ENCODE measurements at places on chromosomes 2 and 18.

DNA sequence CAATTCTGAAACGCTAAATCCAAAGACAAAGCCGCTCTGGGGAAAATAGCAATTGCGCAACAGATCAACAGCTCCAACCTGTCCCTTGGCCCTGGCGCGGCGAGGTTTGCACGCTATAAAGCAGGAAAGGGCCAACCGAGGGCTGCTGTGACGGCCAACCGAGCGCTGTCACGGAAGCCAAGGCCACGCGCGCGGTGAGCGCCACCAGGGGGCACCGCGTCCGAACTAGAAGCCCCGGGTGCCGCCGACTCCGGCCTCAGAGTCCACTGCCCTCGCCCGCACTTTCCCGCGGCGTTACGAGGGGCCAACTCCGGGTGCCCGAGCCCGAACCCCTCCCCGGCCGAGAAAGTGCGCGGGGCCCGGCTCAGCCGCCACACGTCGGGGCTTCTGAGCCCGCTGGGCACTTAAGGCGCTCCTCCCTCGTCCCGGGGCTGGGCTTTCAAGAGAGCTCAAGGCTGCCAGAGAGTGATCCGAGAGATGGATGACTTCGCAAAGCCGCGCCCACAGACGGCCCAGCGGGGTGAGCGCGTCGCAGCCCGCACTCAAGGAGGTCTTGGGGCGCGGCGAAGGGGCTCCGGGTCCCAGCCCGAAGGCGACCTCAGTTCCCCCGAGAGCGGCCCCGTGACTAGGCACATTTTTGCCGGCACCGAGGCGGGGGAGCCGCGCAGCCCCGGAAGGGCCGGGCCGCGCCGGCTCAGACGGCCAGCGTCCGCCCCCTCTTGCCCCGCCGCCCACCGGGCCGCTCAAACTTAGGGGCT, 897 bp downstream of the NFE2L2 start:
- peak; percentile 93 for DNase-seq

DNA sequence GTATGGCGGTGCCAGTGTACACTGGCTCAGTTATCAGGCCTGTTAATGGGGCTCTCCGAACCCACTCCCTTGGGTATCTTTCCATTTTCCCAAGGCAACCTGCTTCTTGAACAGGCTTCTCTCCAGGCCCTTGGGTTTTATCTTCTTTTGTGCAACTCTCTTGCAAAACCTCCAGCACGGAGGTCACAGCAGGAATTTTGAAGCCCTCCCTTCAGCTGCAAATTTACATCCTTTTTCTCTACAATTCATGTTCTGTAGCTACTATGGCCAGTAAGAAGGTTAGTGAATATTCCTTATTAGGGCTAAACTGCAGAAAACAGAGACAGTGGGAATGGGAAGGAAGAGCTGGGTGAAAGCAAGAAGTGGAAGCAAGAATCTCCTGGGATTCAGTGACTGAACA, 10.4 kb upstream of the NPAS2 start:
- no peak for DNase-seq

- DNase-seq: no peak
Observed at GRCh38 chr2:137302957-137303356, 537.6 kb downstream of the THSD7B start.

GRCh38 chr2:111052621-111053020, 68.1 kb upstream of the BCL2L11 start:
- DNase-seq: no peak

DNA sequence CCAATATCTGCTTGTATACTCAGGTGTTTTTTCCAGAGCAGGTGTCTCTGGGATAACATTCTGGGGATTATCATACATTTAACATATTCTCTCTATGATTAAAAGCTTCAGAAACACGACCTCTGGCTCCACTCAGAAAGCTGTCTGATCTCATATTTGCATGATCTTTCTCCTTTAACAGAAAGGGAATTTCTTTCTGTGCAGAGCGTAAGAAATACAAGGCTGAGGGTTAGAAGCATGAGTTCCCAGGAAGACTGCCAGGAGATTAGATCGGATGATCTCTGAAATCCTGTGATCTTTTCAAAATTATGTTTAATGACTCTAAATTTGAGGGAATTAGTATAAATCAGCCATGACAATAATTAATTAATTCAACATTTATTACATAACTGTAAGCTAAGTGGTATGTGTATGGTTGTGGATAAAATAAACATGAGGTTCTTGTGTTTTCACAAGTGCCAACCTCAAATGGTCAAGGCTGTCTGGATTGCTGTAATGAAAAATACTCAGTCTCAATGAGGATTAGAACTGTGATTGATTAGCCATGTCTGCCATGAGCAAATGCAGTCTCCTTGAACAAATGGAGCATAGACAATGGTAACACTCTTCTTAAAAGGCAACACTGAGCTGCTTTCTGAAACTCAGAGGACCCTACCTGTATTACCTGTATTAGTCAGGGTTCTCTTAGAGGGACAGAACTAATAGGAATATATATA, 304.9 kb downstream of the STK39 start:
- DNase-seq: no peak

- DNase-seq: no peak
Observed at GRCh38 chr2:179876266-179876665, 14.9 kb upstream of the ZNF385B start.

DNA sequence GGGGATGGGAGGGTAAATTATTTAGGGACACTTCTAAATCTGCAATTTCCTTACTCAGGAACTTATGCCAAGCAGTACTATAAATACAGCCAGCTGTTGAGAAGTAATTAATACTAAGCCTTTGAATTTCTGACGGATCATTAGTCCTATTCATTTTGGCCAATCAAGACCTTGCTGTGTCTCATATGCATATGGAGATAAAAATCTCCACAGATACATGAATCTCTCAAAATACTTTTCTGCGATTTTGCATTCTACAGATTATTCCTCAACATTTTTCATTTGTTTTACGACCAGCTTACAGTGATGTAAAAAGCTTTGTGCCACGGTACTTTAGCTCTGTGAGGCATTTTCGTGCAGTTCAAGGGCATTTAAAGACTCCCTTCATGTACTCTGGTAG, 16.7 kb downstream of the LANCL1 start:
- DNase-seq: no peak

DNA sequence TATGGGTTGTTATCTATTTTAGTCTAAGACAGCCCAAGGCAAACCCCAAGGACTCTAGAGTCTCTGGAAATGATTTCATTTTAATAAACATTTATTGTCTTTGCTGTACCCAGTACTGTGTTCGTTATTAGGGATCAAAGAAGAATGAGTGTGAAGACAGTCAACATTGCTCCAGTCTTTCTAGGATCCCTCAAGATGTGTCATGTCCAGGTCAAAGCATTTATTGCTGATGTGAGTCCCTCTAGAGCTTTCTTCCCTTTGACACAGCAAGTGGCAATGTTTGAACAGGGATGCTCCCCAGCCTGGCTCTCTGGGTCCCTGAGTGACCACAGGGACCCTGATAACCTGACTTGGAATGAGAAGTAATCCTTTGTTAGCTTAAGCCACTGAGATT, 123.1 kb upstream of the STK17B start:
- no peak for DNase-seq

- no peak for DNase-seq
Observed at GRCh38 chr2:217393585-217394032, 533.7 kb upstream of the TNP1 start.

GRCh38 chr2:154331784-154332183, 366.7 kb upstream of the KCNJ3 start:
- no peak for DNase-seq

DNA sequence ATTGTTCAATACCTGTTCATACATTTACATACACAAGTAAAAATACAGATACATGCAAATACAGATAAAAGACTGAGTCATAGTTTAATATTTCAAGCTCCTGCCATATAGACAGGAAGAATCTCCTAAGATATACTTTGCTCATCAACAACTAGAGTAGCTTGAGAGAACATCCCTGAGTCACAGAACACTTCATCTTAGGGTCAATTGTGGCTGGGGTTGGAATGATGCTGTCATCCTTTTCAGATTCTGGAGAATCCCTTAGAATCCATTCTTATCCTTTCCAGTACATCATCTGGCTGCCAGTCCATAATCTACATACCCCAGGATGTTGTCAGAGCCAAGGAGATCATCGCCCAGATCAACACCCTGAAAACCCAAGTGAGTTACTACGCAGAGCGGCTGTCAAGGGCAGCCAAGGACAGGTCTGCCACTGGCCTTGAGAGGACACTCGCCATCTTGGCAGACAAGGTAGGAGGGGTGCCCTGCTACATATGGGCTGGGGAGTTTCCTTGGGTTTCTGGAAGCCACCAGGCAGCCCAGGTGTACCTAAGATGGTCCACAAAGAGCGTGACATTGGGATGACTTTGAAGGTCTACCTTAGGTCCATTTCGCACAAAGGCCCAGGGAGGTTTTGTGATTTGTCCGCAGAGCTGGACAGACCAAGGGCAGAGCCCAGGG, 55.7 kb downstream of the COA5 start:
- no peak for DNase-seq

- no peak for DNase-seq
Observed at GRCh38 chr2:181183878-181184542, 203.6 kb downstream of the UBE2E3 start.

DNA sequence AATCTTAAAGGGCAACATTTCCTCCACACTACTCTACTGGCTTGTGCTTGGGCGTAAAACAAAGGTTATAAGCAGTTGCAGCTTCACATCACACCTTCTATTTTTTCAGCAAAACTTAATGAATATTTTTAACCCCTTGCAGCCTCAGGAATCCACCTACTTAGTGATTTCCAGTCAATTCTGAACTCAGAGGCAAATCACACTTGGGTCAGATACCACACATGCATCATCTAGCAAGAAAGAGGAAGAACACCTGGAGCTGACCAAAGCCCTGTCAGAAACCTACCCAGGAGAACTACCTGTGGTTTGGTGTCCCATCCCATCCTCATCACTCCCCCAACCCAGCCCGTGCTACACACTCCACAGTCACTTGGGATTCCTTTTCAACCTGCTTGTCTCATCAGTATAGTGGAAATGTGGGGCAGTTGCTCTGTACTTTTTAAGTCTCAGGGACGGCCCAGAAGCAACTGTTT, 25.5 kb downstream of the PIAS2 start:
- no peak for DNase-seq

DNA sequence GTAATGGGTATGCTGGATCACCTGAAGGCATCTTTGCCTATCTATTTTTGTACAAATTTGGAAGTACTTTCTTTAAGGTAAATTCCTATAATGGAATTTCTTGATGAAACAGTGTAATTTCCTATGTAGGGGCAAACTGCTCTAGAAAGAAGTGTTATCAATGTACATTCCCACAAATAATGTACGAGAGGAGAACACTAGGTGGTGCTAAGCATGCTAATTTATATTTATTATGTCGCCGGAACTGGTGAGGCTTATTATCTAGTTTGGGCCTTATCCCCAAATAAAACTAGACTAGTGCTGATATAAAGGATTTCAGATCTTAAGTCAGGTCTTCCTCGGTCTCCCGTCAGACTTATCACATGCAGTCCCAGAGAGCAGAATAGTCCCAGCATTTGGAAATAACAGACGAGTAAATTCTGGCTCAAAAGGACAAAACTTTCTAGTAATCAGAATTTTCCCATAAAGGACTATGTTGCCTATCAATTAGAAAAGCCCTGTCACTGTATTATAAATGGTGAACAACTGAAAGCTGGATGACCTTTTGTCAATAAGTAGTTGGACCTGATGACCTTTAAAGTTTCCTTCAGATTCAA, 86.9 kb upstream of the RBBP8 start:
- DNase-seq: no peak

DNA sequence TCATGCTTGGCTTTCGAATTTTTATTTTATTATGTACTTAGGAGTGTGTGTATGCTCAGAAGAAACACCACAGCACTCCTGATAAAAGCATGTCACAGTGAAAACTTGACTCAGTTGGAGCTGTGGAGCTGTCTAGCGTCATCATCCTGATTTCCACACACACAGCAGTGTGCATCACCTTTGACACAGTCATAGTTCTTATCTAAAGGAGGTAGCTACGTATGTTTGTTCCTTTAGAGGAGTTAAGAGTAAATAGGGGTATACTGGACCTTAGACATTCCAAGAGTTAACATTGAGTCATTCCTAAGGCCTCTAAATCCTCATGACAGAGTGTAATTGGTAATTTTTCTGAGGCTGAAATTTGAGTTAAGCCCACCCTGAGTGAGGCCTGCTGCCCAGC, 96.9 kb downstream of the PHLPP1 start:
- no peak for DNase-seq

- no peak for DNase-seq
Observed at GRCh38 chr18:23201741-23202140, 66.5 kb downstream of the CABLES1 start.

GRCh38 chr2:143466391-143466790, 337.2 kb downstream of the ARHGAP15 start:
- DNase-seq: no peak

GRCh38 chr2:215447673-215448081, 11.8 kb upstream of the FN1 start:
- DNase-seq: no peak

DNA sequence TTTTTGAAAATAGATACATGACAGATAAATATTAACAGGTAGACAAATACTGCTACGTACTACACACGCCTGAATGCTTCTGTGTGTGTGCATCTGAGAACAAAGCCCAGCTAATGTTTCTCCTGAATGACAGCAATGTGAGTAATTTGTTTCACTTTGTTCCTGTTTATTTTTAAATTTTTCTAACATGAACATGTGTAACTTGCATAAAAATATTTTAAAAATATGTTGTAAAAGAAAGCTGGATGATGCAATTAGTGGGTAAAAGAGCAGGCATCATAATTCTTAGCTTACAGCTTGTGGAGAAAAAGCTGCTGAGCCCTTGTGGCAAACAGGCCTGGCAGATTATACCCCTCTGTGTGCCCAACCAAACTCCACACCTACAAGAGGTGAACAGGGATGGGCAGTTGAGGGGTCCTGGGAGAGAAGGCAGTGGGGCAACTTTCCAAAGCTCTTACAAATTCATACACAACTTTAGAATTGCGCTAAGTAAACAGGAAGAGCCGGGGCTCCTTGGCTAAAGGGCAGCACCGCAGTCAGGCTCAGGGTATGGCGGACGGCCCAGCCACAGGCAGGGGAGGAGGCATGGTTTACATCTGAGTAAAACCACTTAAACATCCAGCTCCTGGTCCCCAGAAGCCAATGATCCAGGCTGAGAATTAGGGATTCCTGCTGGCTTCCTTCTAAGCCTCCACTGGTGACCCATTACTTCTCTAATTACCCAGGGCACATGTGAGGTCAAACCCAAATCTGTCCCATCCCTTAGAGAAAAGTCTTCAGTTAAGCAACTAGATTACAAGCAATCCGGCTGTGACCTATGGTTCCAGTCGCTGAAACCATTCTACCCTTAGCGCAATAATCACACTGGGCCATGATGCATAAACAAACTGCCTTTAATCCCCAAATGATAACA, 14.0 kb downstream of the PXDN start:
- no peak for DNase-seq

DNA sequence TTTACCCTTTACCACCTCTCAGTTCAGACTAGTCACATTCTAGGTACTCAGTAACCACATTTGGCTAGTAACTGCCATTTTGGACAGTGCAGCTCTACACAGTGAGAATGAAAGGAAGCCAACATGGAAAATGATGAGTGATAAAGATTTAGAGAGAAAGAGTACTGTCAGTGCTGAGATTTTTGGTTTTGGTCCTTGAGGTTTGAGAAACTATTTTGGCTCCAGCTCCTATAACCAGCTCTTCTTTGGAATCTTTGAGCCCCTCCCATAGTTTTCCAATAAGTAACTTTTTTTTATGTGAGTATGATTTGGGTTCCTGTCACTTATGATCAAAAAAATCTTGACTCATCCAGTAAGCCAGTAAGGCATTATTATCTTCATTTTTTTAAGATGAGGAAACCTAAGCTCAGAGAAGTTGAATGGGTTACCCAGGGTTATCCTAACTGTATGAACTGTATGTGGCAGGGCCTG, 173.0 kb downstream of the BABAM2 start:
- DNase-seq: no peak

- DNase-seq: no peak
Observed at GRCh38 chr2:169717691-169718063, 16.0 kb upstream of the KLHL23 start.

- no peak for DNase-seq
Observed at GRCh38 chr18:11064727-11065460, 84.5 kb downstream of the PIEZO2 start.
